ENCODE measurements at places on chromosomes 5 and 9. TPM values are rescaled to one million over a fixed set of nuclear protein-coding genes. Genes with fewer than 3 reads are reported as not detected.

GRCh38 chr5:102294886-102295395, 1.1 kb downstream of the SLCO4C1 start:
- H3K4me1 ChIP-seq = no peaks in the 10 kb centered on the region
- H3K27ac ChIP-seq = no peak overlapping the region
- DNase-seq = no peak
- no peaks in the 10 kb centered on the region for H3K36me3 ChIP-seq
- H3K4me3 ChIP-seq = peak overlapping the region; percentile 58

- no peaks in the 10 kb centered on the region for H3K36me3 ChIP-seq
- H3K4me1 ChIP-seq = peaks cover 8% of the 10 kb centered on the region
- H3K27me3 ChIP-seq = no peaks in the 10 kb centered on the region
These were observed 516 bp downstream of the MRPL41 start for GRCh38 chr9:137552022-137552768.

Gene IFNK
- total RNA-seq = not detected

GRCh38 chr5:75148051-75148450, 88.6 kb downstream of the ANKRD31 start:
- H3K27ac ChIP-seq = no peak overlapping the region
- H3K4me1 ChIP-seq = no peaks in the 10 kb centered on the region
- H3K27me3 ChIP-seq = no peaks in the 10 kb centered on the region
- no peak overlapping the region for H3K4me3 ChIP-seq
- DNase-seq = no peak
- H3K36me3 ChIP-seq = no peaks in the 10 kb centered on the region

- H3K36me3 ChIP-seq = no peaks in the 10 kb centered on the region
- H3K4me3 ChIP-seq = no peak overlapping the region
- no peak for DNase-seq
- no peak overlapping the region for H3K27ac ChIP-seq
- peaks cover 4% of the 10 kb centered on the region for H3K4me1 ChIP-seq
These were observed 1.4 kb upstream of the SLC12A7 start for GRCh38 chr5:1113332-1113690.

GRCh38 chr5:139670369-139671095, 22.4 kb downstream of the CXXC5 start:
- H3K36me3 ChIP-seq = no peaks in the 10 kb centered on the region
- H3K27me3 ChIP-seq = no peaks in the 10 kb centered on the region
- peaks cover 32% of the 10 kb centered on the region for H3K4me1 ChIP-seq
- H3K27ac ChIP-seq = peak overlapping the region; percentile 97
- H3K4me3 ChIP-seq = peak overlapping the region; percentile 71
- no peak for DNase-seq

GRCh38 chr5:5371957-5372356, 50.5 kb upstream of the ICE1 start:
- H3K27me3 ChIP-seq = no peaks in the 10 kb centered on the region
- no peaks in the 10 kb centered on the region for H3K36me3 ChIP-seq
- H3K4me1 ChIP-seq = no peaks in the 10 kb centered on the region

Gene CCL27
- not detected for total RNA-seq

Gene PCDHGA2
- 6.2 TPM for total RNA-seq

- DNase-seq = no peak
- no peaks in the 10 kb centered on the region for H3K36me3 ChIP-seq
- H3K4me3 ChIP-seq = no peak overlapping the region
- no peak overlapping the region for H3K27ac ChIP-seq
These were observed 1.7 kb upstream of the GLT6D1 start for GRCh38 chr9:135641047-135641446.

DNA sequence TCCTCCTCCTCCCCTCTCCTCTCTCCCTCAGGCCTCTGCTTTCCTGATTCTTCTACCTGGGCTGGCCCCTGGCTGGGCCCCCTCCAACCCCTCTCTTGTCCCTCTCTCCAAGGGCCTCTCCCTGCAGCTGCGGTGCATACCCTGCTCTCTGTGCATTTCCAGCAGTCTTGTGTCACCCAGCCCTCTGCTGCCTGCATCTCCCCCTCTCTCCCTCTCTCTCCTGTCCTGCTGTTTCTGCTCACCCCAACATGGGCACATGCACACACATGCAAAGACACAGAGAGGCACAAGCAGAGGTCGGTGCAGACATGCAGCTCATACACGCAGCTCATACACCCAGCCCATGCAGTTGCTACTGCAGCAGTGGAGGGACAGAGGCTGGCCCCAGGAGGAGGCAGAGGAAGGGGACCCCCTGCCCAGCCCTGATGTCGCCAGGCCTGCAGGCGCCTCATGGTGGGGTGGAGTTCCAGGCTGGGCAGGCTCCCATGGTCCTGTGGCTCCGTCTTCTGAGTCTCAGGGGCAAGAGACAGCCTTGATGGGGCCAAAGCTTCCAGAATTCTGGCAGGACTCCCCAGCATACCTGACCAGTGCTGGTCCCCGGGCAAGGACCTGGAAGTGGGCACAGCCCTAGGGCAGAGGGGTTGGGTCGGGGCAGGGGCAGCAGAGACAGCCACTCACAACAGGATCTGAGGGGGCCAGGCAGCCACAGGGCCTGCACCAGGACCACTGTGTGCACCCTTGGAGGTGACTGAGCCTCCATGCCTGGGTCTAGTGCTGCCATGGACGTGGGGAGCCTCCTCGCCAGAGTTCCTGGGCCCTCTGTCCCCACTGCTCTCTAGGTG, 216.9 kb downstream of the C9orf50 start:
- DNase-seq = no peak
- H3K27me3 ChIP-seq = no peaks in the 10 kb centered on the region
- no peak overlapping the region for H3K27ac ChIP-seq
- no peaks in the 10 kb centered on the region for H3K36me3 ChIP-seq
- H3K4me1 ChIP-seq = no peaks in the 10 kb centered on the region

GRCh38 chr5:96627792-96628398, 34.3 kb upstream of the CAST start:
- no peak overlapping the region for H3K4me3 ChIP-seq
- DNase-seq = no peak
- no peaks in the 10 kb centered on the region for H3K4me1 ChIP-seq
- peak overlapping the region; percentile 14 for H3K27ac ChIP-seq

GRCh38 chr5:28313953-28314352, 1275.6 kb upstream of the CDH9 start:
- no peaks in the 10 kb centered on the region for H3K4me1 ChIP-seq
- no peak overlapping the region for H3K27ac ChIP-seq
- no peaks in the 10 kb centered on the region for H3K36me3 ChIP-seq
- no peak overlapping the region for H3K4me3 ChIP-seq
- DNase-seq = no peak
